ENCODE measurements at places on chromosomes 1 and 21.
A peak's percentile ranks its signal among the peaks of the same experiment; 100 is the strongest.

DNA sequence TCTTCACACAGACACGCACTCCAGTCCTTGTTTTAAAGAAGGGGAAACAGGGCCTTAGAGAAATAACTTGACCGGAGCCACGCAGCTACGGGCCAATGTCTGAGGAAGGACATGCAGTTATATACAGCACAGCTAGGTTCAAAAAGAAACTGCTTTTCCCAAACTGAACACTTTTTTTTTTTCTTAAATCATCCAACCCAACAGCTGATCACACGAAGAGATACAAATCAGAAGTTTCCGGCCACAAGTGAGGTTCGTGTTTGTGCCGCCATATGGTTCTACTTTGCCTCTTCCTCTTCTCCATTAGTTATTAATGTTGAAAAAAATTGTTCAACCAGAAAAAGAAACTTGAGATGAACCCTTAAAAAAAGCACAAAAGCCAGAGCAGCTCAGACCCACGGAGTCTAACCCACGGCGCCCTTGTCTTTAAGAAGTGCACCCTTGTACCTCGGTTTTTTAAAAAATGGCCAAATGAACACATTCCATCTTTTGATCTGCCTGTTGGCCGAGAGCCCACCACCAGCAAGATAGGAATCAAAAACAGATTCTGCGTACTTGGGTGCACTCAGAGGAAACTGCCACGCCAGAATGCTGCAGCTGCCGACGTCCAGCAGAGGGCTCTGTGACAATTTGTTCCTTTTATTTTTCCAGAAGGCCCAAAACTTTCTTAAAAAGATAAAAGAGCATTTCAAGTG lies 78.9 kb downstream of the SLC66A1 start:
- no peak for ATAC-seq

DNA sequence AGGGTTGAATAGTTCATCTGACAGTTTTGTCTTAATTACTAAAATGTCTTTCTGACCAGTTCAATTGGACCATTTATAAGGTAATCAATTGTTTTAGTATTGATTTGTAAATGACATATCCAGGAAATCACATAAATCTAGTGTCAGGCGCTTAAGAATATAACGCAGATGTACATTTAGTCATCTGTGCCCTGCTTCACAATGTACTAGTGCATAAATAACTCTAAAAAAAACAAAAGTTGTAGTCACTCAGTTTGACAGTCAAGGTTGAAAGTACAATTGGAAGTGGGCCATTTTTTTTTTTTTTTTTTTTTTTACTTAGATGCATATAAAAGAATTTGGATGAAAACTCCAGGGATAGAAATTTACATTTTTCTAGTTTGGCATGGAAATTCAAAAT lies 490.4 kb downstream of the PTPRC start:
- ATAC-seq: no peak

GRCh38 chr1:3074297-3074741 lies 5.3 kb downstream of the PRDM16 start:
- ATAC-seq: no peak

- no peak for ATAC-seq
Observed at GRCh38 chr1:10675813-10676212, 120.6 kb downstream of the CASZ1 start.

- peak; percentile 31 for ATAC-seq
Observed at GRCh38 chr21:46399129-46399528, 59.6 kb upstream of the DIP2A start.

- ATAC-seq: no peak
Observed at GRCh38 chr1:167105271-167106118, 11.6 kb downstream of the STYXL2 start.

DNA sequence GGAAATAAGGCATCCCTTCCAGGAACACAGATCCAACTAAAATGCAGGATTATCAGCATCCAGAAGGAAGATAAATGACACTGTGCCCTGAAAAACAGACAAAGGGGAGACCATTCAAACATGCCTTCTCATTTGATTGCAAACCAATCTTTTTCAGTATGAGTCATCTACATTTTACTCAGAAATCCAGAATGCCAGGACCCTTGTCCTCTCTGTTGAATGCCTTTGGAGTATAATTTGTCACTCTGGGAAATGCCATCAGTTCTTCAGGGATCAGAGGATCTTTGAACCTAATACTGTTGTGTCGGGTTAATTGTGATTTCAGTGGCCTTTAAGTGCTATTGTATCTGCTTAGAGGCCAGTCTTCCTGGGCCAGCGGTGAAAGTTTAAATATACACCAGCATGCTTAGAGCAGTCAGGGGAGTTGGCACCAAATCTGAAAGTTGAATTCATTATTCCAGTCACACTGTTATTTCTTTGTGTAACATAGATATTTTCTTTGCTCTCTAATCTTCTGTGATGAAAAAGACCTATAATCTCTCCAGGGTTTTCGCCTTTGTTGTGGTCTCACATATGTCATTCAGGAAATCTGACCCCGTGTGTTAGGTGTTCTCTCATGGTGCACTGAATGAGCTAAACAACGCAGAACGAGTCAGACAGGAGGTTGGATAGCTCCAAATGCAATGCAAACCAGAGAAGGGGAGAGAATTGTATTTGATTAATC lies 364.8 kb upstream of the SGIP1 start:
- ATAC-seq: no peak

GRCh38 chr1:100868364-100868995 lies 26.2 kb downstream of the EXTL2 start:
- ATAC-seq: no peak

- ATAC-seq: no peak
Observed at GRCh38 chr1:209391792-209392191, 191.7 kb upstream of the CAMK1G start.

DNA sequence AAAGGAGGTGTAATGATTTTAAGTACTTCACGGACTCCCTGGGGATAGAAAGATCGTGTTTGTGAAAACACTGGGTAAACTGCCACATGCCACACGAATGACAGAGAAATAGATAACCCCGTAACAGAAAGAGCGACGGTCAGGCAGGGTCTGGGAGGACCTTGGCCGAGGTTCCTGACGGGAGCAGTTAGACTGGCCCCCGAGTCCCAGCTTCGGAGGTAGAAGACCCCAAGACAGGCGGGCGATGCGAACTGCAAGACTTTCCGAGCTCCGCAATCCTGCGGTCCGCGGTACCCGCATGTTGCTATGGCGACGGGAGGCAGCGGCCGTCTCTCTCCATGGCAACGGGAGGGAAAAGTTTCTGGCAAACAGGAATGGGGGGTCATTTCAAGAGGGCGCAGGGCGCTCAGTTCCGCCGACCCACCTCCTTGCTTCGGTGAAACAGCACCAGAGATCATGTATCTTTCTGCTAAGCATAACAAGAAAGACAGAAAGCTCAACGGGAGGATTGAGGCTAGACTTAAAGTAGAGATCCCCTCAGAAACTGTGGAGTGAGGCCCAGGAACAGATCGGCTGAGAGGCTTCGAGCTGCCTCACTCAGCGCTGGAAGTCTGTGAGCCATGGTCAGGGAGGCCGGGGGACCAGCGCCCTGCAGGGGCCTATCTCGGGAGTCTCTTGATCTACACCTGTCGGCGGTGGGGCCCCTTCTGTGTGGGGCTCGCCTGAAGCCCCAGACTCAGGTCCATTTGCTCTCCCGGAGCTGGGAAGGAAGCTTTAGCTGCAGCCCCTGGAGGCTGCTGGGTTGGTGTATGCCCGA lies 685 bp upstream of the SYT6 start:
- no peak for ATAC-seq

- ATAC-seq: no peak
Observed at GRCh38 chr1:72568113-72568512, 285.8 kb upstream of the NEGR1 start.

- ATAC-seq: no peak
Observed at GRCh38 chr21:41585199-41585994, 77.4 kb upstream of the TMPRSS2 start.

- no peak for ATAC-seq
Observed at GRCh38 chr1:65065524-65066418, 82.2 kb upstream of the AK4 start.

DNA sequence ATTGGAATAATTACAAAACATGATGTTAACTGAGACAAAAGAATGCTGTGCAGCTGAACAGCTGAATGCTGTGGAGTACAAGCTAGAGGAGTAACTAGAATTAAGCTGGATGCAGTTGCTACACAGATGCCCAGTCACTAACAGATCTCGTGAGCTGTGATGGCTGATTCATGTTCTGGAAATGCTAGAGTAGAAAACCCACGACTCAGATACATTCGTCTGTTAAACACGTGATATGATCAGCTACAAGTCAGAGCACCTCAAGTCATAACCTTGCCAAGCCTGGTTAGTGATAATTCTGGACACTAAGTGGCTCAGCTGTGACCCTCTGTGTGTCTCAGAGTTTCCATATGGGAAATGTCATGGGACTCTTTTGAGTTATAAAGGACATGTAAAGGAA lies 89.7 kb upstream of the ESRRG start:
- ATAC-seq: no peak

GRCh38 chr1:113732802-113733201 lies 26.5 kb downstream of the PHTF1 start:
- no peak for ATAC-seq

GRCh38 chr1:1119272-1119890 lies 3.5 kb upstream of the C1orf159 start:
- no peak for ATAC-seq

DNA sequence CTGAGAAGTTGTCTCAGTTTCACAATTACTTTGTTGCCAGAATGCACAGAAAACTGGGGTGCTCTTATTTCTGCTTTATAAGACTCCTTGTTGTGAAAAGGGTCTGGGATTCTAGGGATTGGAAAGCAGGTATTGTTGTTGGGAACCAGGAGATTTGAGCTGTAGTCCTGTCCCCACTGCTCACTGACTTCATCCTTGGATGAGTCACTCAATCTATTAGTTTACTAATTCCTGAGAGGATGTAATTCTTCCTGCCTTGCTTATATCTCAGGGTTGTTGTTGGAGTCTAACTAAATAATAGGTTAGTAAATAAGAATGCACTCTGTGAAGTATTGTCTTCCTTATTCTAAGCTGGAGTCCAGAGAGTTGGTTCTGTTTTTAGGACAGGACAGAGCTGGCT lies 172.5 kb upstream of the GALNT2 start:
- ATAC-seq: no peak

GRCh38 chr1:216057063-216057462 lies 366.2 kb downstream of the USH2A start:
- no peak for ATAC-seq

DNA sequence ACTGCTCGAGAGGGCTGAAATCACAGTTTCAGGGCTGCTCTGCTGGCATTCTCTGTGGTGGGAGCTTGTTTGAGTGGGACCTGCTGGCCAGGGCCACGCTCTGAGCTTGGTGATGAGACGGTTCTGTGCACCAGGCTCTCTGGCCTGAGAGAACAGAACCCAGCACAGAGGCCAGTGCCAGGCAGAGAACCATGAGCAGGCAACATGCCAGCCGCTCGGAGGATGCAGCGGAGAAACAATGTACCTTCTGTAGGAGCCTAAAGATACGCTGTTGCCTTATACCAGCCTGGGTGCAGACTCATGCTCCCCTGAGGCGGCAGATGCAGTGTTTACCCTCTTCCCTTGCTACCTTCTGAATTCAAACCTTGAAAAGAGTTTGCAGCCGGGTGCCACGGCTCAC lies 10.0 kb downstream of the C2CD2 start:
- ATAC-seq: no peak

DNA sequence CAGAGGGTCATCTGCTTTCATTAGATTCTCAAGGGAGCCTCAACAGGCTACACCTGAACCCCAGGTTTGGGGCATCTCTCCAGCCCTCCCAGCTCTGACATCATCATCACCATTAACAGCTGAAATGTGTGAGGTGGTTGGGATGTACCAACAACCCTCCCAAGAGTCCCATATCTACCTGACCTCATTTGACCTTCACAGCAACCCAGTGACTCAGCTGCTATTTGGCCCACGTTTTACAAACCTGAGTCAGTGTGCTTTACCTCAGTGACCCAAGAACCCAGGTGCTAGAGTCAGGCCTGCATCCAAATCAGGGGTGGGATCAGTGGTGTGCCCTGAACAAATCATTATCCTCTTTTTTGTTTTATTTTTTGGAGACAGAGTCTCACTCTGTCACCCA lies 53.3 kb upstream of the TINAGL1 start:
- peak; percentile 70 for ATAC-seq

DNA sequence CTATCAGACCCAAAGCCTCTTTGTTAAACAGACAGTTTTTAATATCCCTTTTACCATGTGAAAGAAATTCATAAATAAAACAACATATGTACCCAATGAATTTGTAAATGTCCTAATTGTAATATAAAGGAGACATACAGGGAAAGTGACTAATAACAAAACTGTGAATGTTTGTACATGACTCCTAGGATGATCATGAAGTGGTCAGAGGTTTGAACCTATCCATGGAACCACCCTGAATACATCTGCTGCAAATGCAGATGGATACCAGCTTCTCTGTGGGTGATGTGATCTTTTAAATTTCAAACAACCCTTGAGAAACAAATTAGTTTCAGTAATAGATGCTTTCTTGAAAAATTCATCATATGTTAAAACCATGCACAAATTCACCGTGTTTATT lies 16.7 kb upstream of the ACBD3 start:
- ATAC-seq: no peak

- ATAC-seq: no peak
Observed at GRCh38 chr1:58996341-58997059, 212.7 kb upstream of the JUN start.

GRCh38 chr1:212452323-212453155 lies 19.8 kb downstream of the NENF start:
- ATAC-seq: no peak

- ATAC-seq: peak; percentile 23
Observed at GRCh38 chr1:25858494-25858893, 763 bp downstream of the AUNIP start.

GRCh38 chr1:157932069-157932468 lies 61.4 kb upstream of the KIRREL1 start:
- ATAC-seq: no peak

GRCh38 chr1:158150523-158150922 lies 30.2 kb upstream of the CD1D start:
- ATAC-seq: no peak

- ATAC-seq: no peak
Observed at GRCh38 chr1:237227476-237227875, 185.5 kb downstream of the RYR2 start.

- ATAC-seq: no peak
Observed at GRCh38 chr1:43354936-43355335, 3.8 kb upstream of the CDC20 start.

DNA sequence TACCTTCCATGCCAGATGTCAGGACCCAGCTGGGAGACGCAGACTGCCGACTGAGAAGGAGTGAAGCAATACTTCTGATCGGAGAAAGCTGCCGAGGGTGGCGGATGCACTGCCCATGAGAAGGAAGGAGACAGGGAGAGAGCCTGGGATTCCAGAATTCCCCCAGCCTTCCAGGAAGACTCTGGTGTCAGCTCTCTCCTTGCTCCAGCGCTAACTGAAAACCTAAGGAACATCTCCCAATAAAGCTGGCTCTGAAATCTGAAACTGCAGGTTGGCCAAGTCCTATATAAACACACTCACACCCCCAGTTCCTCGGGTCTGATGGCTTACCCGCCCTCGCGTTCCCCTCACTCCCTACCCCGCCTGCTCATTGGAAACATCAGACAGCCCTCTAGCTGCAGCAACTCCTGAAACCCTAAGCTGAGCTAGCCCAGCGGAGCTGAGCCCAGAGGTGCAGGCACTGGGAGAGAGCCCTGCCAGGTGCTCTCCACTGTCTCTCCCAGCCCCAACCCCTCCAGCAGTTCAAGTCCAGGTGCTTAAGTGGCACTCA lies 52.3 kb downstream of the PLEKHA6 start:
- ATAC-seq: peak; percentile 33
